Smooth muscle cell of the brain vasculature (primary cell): ENCODE measurements at places on chromosomes 2 and 18.

DNA sequence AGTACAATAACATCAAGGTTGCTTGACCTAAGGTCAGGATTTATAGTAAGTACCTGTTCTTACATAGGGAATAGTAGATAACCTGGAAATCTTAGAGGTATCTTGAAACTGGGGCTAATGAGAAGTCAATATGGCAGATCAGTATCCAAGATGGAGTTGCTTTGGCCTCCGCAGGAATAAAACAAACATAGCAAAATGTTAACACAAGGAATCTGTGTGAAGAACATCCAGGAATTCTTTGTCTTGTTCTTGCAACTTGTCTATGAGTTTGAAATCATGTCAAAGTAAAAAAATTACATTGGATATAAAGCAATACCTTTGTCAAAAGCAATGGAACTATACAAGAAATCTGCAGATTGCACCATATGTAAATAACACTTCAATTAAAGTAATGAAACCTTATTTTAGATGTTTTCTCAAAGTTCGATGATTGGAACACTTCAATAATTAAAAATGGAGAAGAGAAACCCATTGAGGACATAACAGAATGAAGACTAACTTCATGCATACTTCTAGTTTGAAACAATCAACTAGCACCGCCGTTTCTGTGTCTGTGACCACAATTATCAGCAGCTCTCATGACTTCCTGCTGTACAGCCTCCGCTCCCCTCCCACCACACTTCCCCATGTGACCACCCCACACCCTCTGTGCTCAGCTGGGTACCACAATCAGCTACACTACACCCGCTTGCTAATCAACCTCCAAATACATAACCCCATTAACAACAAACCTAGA is 27.6 kb downstream of the C2orf76 start:
- no peak for DNase-seq

- no peak for DNase-seq
These were observed 414.6 kb downstream of the DLGAP1 start for GRCh38 chr18:4040391-4041092.

DNA sequence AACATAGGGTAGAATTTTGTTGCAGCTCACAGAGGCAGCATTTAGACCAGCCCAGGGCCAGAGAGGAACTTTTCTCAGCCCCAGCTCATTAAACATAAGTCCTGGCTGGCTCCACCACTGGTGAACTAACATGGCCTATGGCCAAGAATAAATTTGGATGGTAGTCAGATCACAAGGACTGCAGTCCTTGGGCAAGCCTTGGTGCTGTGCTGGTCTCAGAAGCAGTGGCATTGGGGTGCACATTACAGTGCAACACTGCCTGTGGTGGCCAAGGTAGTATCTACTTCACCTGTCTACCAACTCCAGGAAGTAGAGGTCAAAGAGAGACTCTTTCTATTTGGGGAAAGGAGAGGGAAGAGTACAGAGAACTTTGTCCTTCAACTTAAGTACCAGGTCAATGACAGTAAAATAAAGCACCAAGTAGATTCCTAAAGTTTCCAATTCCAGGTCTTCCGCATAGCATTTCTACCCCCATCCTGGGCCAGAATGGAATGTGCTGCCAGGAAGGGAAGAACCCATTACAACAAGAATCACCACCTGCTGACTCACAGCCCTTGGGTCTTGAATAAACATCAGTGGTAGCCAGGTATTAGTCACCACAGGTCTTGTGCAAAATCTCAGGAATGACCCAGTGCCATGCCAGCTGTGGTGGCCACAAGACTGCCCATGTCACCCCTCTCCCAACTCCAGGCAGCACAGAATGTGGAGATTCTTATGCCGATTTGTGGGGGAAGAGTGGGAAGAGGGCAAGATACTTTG is 155.4 kb upstream of the FSIP2 start:
- no peak for DNase-seq

DNA sequence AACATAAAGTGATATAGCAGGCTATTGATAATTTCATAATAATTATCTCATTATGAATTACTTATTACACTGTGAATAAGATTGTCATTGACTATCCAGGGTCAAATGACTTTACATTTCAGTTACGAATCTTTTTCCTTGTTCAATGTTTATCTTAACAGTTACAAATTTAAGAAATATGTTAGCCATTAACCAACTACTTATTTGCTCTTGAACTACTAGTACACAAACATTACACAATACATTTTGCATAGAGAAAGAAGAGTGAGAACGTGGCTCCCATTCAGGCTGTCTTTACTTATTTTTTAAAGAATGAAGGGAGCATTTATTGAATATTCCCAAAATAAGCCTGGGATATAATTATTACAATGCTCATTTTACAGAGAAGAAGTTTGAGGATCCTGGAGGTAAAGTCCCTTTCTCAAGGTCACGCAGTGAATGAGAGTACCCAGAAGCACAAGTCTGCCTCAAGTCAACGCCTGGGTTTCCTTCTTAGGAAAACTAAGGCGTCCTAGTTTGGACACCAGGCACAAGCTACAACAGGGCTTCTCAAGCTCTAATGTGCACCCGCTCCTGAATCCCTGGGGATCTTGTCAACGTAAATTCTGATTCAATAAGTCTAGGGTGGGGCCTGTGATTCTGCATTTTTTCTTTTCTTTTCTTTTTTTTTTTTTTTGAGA is 164.2 kb downstream of the FIGN start:
- DNase-seq: no peak

GRCh38 chr2:119112230-119112629 is 46.3 kb downstream of the C1QL2 start:
- no peak for DNase-seq

- DNase-seq: no peak
These were observed 825 bp downstream of the THUMPD2 start for GRCh38 chr2:39778233-39778632.

GRCh38 chr2:120305296-120305695 is 40.6 kb upstream of the INHBB start:
- no peak for DNase-seq

DNA sequence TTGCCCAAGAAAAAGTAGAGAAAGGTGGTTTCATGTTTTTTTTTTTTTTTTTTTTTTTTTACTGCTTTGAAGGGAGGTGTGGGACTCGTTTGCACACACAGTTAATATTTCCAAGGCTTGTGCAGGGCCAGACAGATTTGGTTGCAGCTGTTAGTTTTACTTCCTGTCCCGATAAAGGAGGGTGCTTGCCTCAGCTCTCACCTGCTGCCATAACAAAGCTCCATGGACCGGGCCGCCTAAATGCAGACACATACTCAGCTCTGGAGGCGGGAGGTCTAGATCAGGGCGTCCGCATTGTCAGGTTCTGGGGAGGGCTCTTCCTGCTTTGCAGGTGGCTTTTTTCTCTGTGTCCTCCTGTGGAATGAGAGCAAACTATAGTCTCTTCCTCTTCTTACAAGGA is 69.9 kb downstream of the ODC1 start:
- DNase-seq: no peak

DNA sequence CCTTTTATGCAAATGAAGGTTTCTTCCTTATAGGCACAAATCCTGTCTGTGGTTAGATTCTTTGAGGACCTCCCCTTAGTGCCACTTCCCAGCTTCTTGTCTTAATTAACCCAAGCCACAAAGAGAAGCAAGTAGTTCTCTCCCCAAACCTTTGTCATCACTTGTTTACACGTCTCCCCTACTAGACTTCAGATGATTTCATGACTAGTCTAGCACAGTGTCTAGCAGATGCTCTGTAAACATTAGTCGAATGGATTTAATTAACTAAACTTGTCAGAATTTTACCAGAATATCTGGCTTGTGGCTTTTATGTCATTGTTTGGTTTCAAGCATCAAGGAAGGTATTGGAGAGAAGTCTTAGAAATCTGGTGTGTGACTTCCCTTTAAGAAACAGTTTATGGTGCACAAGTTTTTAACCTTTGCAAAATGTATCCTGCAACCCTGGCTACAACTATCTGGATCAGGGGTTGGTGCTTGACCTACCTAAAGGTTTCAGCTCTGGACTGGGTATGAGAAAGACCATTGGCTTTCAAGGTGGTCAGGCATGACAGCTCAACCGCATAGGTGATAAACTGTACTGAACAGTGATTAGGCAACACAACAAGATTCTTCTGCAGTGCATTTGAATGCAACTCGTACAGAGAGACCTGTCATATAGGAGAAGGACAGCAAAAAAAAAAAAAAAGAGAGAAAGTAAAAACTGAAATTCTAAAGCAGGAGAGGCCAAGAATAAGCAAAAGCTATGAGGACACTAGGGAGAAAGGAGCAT is 93.2 kb upstream of the CCDC150 start:
- DNase-seq: no peak

DNA sequence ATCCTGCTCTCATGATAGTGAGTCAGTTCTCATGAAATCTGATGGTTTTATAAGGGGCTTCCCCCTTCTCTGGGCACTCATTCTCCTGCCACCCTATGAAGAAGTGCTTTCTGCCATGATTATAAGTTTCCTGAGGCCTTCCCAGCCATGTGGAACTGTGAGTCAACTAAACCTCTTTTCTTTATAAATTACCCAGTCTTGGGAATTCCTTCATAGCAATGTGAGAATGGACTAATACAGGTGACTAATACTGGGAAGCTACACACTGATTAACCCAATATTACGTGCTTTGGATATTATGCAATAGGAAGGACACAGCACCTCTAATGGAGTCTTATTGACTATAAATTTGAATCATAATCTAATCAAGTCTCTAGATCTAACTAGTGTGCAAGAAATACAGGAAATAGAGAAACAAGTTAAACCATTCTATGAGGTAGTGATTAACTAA is 107.2 kb upstream of the ETAA1 start:
- DNase-seq: no peak

DNA sequence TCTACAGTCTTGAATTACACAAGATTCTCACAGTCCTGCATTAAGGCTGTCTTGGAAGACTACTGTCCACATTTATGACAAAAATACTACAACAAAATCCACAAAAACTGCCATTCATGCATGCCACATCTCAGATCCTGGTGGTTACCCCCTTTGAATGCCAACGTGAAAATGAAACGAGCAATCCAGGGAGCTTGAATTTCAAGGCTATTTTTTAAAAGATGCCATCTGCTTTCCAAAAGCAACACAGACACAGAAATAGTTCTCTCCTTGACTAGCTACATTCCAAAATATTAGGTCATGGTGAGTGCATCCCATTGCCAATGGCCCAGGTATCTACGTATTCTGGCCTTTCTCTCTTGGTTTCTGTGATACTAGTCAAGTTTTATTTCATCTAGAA is 36.3 kb downstream of the IRS1 start:
- no peak for DNase-seq

DNA sequence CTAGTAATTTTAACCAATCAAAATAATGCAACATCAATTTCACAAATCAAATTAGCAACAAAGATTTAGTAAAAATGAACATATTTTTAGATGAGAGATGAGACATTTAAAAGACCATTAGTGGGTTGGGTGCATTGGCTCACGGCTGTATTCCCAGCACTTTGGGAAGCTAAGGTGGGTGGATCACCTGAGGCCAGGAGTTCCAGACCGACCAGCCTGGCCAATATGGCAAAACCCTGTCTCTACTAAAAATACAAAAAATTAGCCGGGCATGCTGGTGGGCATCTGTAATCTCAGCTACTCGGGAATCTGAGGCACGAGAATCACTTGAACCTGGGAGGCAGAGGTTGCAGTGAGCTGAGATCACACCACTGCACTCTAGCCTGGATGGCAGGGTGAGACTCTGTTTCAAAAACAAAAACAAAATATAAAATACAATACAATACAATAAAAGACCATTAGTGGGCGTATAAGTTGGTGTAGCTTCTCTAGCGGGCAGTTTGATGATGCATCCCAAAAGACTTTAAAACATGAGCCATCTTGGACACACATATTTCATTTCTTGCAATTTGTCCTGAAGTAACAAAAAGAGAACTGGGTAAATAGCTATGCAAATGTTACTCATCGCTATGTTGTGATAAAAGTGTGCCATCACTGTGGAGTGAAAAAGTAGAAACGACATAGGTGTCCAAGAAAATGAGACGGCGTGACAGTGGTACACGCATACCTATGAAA is 101.8 kb downstream of the COL6A3 start:
- DNase-seq: no peak

DNA sequence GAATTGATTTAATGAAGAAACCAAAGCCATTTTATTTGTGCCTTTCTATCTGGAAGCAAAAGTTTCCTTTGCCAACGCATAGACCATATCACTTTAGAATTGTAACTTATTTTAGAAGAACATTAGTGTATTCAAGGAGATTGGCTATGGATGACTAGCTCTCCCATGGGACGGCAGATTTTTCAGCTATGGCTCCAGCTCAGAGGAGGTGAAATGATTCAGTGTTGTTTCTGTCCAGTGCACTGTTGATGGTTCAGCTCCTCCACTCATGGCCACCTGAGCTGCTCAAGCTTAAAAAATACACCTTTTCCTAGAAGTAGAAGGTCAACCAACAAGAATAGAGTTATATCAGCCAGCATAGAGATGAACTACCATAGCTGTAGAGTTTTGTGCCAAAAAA is 1597.5 kb upstream of the PIK3C3 start:
- no peak for DNase-seq

DNA sequence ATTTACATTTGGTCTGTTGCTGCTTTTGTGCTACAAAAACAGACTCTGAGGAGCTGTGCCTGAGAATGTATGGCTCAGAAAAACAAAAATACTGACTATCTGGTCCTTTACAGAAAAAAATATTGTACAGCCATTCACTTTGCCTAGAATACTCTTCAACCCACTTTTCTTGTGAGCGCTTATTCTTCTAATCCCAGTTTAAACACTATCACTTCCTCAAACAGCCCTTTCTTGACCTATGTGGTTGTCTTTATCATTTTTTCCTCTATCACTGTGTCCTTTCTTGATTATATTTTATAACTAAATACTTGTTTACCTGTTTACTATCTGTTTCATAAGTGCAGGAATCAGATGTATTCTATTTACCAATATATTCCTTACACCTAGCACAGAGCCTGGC is 33.5 kb downstream of the CUL3 start:
- no peak for DNase-seq

DNA sequence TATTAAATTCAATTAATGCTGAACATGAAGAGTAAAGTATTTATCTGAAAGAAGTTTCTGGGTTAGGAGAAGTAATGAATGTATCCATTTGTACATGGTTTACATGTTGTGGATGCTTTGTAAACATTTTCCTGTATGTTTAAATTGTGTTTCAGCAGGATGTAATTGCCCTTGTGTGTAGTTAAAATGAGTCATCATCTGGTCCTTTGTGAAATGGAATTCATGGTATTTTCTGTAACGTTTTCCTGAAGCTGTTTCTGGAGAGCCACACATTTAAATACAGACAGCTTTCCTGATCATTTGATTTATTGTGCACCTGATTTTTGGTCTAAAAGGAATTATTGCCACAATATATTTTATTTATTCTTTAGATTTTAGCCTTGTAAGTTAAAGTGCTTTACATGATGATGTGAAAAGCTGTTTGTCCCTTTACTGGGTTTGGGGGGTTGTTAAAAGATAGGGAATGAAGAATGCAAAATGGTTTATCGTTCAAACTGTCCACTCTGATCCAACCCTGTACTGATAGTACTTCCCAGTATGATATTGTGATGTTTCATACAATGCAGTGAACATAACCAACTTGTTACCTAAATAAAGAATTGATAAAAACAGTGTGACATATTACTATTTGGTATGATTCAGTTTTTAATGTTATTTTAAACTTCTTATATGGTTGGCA is 41.7 kb upstream of the SLC3A1 start:
- no peak for DNase-seq

- no peak for DNase-seq
These were observed 61.9 kb downstream of the SPRED2 start for GRCh38 chr2:65370387-65371073.
